RPMI8226 (cell line): ENCODE measurements at places on chromosomes 13 and 19.

GRCh38 chr19:41872775-41873647 is 4.1 kb upstream of the CD79A start:
- peak; percentile 54 for DNase-seq

DNA sequence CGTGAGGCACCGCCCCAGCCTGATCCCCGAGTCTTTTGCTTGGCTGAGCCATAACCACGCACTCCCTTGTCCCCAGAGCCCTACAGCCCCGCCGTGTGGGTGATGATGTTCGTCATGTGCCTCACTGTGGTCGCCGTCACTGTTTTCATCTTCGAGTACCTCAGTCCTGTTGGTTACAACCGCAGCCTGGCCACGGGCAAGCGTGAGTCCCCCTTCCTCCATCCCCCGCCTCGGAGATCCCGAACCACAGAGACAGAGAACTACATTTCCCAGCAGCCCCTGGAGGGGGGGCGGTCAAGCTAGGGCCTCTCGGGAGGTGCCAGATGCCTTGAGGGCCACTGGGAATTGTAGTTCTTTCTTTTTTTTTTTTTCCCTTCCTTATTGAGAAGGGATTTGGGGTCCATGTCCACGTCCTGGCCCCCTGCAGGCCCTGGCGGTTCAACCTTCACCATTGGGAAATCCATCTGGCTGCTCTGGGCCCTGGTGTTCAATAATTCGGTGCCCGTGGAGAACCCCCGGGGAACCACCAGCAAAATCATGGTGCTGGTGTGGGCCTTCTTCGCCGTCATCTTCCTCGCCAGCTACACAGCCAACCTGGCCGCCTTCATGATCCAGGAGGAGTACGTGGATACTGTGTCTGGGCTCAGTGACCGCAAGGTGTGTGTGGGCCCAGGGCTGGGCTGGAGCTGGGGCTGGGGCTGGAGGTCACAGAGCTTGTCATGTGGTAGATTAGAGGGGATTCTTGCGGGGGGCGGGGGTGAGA is 25.9 kb downstream of the GRIN2D start:
- DNase-seq, result peak; percentile 69

- no peak for DNase-seq
Observed at GRCh38 chr19:56101095-56101494, 20.0 kb downstream of the ZNF787 start.

DNA sequence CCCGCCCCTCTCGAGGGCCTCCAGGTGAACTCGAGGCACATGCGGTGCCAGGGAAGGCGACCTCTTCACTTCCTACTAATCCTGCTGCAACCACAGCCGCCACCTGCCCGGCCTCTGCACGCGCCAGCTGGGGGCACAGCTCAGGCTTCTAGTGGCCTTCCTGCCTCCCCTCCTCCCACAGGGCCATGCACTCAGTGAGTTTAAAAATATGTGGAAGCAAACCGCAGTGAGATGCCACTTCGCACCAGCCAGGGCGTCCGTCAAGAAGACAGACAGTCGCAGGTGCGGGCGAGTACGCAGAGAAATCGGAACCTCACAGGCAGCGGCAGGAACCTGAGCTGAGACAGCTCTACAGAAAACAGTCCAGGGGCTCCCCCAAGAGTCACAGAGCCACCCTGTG is 10.4 kb downstream of the LMNB2 start:
- peak; percentile 86 for DNase-seq

DNA sequence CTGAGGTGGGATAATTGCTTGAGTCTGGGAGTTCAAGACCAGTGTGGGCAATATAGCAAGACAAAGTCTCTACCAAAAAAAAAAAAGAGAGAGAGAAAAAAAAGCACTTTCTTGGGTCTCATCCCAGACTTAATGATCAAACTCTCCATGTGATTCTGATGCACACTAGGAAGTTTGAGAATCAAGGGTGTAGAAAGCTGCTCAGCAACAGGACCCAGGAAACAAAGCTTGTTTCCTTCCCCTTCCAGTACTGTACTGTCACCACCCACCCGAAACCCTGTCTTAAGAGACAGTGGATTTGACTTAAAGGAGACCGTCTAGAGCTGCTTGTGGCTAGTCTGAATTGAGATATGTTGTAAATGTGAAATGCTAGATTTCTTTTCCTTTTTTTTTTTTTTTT is 5.8 kb downstream of the MISP3 start:
- no peak for DNase-seq

DNA sequence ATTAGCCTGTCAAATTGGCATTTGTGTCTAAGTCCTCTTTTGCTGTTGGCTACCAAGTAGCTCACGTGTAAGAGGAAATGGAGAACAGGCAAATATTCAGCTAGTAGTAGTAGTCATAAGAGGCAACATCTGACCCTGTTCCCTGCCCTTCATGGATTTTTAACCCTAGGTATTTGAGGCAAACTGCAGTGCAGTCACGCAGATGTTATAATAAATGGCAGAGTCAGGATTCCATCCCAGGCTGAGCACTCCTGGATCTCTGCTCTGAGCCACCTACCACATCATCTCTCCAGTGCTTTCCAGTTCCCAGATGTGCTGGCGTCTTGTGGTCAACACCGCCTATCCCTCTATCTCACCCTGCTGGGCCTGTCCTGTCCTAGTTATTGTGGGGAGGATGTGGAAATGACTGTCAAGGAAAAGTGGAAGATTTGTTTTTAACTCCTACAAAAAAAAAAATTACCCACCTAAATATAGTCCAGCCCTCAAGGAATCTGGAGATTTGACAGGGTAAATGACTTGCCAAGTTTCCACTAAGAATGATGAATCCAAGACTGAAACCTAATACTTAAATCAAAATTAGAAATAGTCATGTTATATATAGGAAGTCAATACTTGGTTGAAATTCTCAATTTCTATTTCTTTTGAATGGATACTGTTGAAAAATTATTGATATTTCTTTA is 322.9 kb downstream of the GPC6 start:
- DNase-seq, result no peak

GRCh38 chr13:39451860-39452301 is 151.1 kb downstream of the LHFPL6 start:
- DNase-seq, result peak; percentile 21

- DNase-seq, result no peak
Observed at GRCh38 chr19:51470966-51471365, 7.4 kb upstream of the CEACAM18 start.
